Stimulated activated CD8-positive, alpha-beta memory T cell treated with anti-CD3 and anti-CD28 coated beads, Interleukin-15, amount 100 ng/mL, for 4 hours (primary cell): ENCODE measurements at places on chromosomes 7 and 10.

GRCh38 chr10:122294511-122295450, 23.7 kb downstream of the BTBD16 start:
- DNase-seq, result no peak

- DNase-seq, result no peak
These were observed 58.2 kb downstream of the DIP2C start for GRCh38 chr10:631266-631665.

DNA sequence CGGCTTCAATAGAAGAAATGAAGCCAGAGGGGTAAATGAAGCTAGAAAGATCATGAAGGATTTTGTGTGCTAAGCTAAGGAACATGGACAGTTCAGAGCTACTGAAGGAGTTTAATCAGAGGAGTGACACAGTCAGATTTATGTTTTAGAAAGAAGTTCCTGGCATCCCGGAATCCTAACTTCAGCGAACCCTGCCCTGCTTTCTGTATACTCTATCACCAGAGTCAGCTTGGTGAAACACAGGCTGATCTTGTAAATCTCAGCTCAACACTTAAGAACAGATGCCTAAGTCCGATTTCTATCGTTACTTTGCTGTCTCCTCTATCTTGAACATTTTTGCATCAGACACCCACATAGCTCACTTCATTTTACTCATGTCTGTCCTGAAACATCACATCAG, 9.1 kb downstream of the AHR start:
- DNase-seq, result no peak

DNA sequence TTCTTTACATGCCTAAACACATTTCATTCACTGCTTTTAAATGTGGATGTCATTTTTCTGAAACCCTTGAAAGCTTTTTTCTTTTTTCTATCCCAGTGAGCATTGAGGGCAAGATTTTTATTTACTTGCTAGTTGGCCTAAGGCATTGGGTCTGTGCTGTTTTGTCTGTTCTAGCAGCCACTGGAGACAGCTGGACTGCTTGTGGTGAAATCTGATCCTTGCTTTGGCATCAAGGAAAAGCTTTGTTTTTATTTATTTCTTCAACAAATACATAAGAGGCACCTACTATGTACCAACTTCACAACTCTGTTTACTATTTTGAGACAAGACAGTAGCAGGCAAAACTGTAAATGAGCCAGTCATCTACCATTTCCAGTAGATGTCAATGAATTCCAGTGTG, 28.4 kb upstream of the PDLIM1 start:
- no peak for DNase-seq

DNA sequence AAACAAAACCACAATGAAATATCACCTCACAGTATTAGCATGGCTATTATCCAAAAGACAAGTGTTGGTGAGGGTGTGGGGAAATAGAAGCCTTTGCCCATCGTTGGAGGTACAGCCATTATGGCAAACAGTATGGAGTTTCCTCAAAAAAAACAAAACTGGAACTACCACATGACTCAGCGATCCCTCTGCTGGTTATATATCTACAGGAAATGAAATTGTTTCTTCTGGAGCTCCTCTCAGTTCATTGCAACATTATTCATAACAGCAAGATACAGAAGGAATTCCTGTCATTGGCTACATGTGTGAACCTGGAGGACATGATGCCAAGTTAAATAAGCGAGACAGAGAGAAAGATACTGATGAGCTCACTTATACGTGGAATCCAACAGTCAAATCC, 2.4 kb upstream of the UBE3C start:
- no peak for DNase-seq

DNA sequence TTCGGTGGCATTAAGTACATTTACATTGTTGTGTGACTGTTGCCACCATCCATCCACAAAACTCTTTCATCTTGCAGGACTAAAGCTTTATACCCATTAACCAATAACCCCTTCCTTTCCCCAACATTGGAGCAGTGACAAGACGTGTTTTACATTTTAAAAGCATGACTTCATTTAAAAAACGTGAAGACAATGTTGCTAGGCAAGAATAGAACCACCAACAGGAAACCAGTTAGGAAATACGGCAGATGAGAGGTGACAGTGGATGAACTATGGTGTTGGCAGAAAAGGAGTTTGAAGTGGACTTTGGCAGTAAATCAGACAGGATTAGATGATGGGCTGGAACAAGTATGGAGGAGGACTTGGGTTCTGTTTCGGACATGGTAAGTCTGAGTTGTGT, 17.0 kb downstream of the TMEM236 start:
- DNase-seq, result no peak

DNA sequence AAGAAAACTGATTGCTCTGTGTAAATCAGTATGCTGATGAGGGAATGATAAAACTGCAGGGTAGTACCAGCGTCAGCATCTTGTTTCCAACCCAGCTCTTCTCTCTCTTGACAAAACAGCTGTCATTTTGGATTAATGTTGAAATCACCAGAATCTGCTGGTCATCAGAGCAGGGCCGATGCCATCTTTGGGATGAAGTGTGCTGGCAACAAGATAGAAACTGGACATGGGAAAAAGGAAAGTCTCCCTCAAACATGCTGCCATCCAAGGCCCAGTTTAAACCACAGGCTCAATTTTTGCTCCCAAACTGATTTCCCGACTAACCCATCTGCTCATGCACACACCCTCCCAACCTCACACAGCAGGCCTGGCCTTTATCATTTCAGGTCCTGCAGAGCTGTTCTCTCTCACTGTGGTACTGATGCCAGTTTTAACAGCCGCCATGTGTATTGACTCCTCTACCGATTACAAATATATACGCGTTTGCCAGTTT, 285.2 kb downstream of the AUTS2 start:
- DNase-seq, result no peak

GRCh38 chr10:31774299-31774900, 154.2 kb downstream of the ARHGAP12 start:
- DNase-seq, result no peak

- no peak for DNase-seq
These were observed 80.5 kb downstream of the ABI1 start for GRCh38 chr10:26780106-26780792.
